Stimulated activated CD8-positive, alpha-beta memory T cell treated with anti-CD3 and anti-CD28 coated beads, Interleukin-7, amount 100 ng/mL, for 48 hours (primary cell): ENCODE measurements at places on chromosomes 5 and 9.

DNA sequence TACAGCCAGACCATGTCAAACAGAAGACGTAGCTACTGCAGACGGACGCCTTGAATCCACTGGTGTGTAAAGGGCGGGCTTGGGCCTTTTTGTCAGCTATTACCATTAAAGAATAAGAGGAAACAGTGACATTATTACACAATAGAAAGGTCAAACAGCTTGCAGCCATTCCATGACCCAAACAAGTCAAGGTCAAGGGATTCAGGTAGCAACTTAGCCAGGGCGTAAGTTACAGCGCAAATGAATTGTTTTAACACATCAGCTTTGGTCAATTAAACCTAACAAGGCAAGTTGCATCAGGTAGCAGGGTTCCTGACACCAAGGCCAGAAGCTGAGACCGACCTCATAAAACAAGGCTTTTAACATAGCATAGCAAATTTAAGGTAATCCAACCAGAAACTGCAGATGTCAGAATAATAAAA, 15.3 kb downstream of the NFIB start:
- no peak for DNase-seq

DNA sequence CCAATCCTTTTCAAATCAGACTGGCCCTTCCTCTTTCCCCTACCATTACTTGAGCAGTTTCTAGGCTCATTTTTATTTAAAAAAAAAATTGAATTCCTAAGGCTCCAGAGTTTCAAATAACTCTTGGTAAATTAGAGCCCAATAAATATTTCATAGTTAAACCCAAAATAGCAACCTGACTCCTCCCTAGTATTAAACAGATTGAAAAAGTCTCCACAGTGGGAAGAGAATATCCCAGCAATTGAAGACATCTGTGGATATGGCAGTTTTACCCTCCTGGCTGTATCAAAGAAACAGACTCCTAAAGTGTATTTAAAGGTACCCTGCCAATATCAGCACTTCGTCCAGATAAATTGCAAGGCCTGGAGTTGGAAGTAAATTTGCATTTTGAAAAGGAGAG, 52.7 kb upstream of the GDNF start:
- no peak for DNase-seq

DNA sequence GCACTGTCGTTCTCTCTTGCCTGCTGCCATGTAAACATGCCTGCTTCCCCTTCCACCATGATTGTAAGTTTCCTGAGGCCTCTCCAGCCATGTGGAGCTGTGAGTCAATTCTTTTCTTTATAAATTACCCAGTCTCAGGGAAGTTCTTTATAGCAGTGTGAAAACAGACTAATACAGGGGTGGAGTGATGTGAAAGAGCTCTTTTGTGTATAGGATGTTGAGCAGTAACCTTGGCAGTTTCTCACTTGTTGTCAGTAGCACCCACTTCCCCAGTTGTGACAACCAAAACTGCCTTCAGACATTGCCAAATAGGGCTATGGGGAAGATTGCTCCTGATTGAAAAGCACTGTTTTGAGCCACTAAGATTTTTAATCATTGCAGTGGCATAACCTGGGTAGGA, 552.2 kb upstream of the ZNF462 start:
- DNase-seq: no peak

DNA sequence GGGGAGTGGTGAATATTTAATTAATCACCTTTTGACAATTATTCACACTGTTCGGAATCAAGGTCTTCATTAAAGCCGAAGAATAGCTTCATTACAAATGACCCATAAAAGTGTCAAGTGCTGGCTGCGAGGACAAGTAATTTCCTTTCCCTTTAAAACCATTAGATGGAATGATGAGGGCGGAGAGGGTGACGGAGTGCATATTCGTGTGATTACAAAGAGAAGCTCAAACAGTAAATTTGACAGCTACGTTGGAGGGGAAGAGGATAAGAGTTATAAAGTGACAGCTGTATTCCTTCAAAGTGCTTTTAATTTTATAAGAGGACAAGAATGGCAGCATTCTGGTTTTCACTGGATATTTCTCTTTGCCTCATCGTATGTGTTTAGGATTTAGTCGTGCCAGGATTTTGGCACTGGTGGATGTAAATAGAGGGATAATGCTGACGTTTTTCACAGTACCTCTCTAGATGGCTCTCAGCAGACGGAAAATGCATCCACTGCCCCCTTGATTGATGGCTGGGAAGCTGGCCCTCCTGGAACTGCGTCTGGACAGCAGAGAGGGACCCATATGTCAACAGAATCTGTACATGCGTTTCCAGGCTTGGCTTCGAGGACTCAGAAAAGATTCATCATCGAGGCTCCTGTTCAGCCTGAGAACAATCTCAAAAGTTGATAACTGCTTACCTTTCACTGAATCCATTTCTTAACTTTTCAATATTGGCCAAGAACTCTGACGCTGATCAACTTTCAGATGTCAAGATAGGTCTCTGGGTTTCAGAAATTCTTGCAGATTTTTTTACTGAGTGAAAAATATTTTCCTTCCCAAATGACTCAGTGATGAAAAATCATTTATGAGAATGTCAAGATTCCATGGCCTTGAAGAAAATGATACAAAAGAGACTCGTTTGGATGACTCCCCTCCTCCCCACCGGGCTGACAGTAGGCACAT, 50.4 kb upstream of the IRX2 start:
- no peak for DNase-seq

GRCh38 chr9:38036359-38037084, 32.5 kb downstream of the SHB start:
- no peak for DNase-seq

GRCh38 chr5:6496207-6496584, 47.5 kb downstream of the UBE2QL1 start:
- no peak for DNase-seq

DNA sequence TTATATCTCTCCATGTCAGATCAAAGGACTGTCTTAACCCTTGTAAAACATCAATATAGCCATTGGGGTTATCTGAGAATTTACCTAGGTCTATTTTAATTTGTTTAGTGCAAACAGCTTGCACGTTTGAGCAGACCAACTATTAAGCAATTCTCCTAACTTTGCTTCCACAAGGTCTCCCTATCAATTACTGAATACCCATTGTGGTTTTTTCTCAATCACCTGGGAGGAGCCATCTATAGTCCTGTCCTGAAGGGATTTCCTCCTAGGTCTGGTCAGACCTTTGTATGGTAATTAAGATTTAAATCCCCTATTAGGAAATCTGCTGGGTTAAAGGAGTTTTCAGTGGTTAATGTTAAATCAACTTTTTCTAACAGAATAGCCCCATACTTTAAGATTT, 48.9 kb upstream of the S1PR3 start:
- DNase-seq: no peak

DNA sequence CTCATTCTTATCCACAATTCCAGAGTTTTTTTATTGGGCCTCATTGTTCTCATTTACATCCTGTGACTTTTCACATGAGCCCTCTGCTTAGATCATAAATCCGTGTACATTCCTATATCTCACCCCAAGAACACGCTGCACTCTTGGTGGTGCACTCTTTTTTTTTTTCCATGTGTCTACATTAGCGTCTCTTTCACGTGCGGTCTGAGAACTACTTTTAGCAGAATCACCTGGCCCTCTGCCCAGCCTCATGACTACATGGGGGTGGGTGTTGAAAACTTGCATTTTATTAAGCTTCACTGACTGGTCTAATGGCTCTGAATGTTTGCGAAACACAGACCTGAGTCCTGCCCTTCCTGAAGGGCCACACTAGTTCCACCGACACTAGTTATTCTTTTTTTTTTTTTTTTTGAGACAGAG, 18.6 kb downstream of the C9orf57 start:
- no peak for DNase-seq

DNA sequence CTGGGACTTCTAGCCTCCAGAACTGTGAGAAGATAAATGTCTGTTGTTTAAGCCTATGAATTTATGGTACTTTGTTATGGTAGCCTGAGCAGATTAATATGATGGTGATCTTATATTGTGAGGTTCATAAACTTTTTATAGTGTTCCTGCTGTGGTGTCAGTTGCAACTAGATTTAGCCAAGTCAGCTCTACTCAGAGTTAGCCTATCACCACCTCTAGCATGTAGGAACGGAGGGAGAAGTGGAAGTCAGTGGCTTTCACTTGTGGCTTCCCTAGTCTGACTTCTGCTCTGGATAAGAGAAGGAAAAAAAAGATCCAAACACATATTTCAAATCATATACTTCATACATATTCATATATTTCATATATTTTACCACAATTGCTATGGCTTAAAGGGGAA, 6.6 kb downstream of the POC5 start:
- no peak for DNase-seq

- no peak for DNase-seq
These were observed 4.1 kb upstream of the KCNMB1 start for GRCh38 chr5:170393235-170393634.

- no peak for DNase-seq
These were observed 36.4 kb upstream of the TYRP1 start for GRCh38 chr9:12656803-12657202.

- no peak for DNase-seq
These were observed 7.2 kb upstream of the HAVCR1 start for GRCh38 chr5:157066080-157066479.

- DNase-seq: no peak
These were observed 22.6 kb upstream of the SUSD3 start for GRCh38 chr9:93035821-93036351.
